ENCODE measurements at places on chromosomes 5 and 9.

GRCh38 chr9:98168941-98169488, 23.4 kb downstream of the CORO2A start:
- no peak for DNase-seq

DNA sequence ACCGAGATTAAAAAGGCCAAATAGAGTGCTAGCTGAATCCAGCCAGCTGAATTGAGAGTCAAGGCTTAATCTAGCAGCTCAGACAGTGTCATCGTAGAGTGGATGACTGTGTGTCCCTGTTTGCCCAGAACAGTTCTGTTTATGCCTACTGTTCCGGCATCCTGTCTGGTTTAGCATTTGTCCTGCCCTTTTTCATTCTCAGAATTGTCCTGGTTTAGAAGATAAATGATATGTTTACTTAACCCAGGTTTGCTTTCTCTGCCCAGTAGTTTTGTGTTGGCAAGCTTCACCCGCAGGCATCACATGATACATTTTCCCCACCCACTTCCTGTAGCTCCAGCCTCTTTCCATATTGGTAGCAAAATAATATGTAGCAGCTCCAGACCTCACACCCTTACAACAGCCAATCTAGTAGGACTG, 41.3 kb upstream of the ZSWIM6 start:
- no peak for DNase-seq

DNA sequence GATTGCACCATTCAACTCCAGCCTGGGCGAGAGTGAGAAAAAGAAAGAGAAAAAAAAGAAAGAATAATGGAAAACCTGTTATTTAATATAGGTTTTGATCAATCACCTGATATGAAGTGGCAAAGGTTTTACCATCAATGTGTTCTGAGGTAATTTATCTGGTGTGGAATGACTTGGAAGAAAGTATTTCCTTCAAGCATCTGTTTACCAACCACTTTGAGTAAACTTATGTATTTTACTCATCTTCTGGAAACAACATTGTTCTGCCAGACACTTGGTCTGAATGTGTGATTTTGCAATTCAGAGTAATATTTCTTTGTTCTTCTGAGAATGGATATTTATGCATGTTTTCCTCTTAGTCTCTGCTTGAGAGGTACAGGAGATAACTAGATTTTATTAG, 24.3 kb downstream of the KIF2A start:
- no peak for DNase-seq

DNA sequence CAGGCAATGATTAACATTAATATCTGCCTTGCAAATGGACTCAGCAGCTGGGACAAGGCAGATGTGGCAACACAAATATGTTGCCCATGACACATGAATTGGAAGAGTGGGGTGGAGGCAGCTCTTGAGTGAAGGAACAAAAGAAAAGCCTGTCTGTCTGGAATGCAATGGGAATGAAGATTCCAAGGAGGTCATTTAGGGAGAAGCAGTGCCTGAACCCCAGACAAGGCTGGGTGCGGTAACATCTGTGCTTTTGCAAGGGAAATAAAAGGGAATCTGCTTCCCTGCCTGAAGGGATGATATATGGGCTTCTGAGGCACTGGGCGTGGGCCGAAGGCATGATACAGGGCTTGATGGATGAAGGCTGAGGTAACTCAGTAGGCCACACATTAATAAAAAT, 94.1 kb upstream of the TRIM32 start:
- no peak for DNase-seq

- no peak for DNase-seq
Measured at GRCh38 chr9:101434998-101435397, 576 bp downstream of the ALDOB start.

GRCh38 chr5:154885439-154885838, 27.0 kb downstream of the CNOT8 start:
- no peak for DNase-seq

DNA sequence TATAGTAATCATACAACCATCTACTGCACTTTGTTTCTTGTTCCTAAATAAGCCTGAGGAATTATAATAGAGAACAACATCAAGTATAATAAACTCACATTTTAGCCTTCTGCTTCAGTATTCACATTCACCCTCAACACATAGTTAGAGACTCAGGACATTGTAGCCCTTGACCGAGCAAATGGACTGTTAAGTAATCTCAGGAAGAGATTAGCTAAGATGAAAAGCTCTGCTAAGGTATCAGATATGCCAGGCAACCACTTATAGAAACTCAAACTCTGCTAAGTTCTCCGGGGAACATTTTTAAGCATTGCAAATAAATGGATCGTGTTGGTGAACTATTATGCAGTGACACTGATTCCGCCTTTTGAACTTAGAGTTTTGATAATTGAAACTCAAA, 252.0 kb downstream of the DTWD2 start:
- no peak for DNase-seq

GRCh38 chr5:112636751-112637150, 100.9 kb upstream of the APC start:
- DNase-seq, result no peak

DNA sequence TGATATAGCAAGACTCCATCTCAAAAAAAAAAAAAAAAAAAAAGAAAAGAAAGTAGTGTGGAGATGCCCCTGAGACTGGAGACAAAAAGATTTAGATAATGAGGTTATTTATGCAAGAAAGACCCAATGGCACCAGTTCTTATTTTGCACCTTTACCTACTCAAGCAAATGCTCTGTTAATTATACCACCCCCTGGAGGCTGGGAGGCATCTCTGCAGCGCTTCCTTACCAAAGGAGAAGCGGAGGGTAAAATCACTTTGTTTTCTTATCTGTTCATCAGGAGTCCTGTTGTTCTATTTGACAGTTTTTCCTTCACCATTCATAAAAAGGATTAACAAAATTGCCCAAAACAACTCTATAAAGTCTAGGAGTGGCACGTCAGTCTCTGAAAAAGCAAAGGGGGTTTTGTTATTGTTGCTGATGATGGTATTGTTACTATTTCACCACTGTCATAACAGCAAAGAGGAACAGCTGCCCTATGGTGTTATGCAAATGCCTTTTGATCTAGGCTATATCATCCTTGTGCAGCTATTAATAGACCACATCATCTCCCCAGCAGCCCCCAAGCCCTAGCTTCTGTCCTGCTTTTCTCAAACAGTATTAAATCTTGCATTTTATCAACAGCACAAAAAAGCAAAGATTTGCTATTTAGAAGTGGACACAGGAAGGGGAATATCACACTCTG, 174.0 kb downstream of the PALM2AKAP2 start:
- DNase-seq, result no peak

DNA sequence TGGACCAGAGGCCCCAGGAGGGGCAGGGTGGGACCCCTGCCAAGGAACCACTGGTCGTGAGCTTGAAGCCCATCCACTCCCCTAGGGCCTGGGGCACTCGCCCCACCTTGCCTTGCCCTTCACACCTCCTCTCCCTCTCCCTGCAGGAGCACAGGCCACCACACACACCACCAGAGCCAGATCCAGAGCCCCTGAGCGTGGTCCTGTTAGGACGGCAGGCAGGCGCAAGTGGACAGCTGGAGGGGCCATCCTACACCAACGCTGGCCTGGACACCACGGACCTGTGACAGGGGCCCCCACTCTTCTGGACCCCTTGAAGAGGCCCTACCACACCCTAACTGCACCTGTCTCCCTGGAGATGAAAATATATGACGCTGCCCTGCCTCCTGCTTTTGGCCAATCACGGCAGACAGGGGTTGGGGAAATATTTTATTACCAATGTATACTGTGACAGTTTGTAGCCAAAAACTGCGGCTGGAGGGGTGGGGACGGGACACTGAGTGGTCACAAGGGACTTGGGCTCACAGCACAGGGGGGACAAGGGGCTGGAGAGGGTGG, 14.5 kb downstream of the GPRIN1 start:
- no peak for DNase-seq

DNA sequence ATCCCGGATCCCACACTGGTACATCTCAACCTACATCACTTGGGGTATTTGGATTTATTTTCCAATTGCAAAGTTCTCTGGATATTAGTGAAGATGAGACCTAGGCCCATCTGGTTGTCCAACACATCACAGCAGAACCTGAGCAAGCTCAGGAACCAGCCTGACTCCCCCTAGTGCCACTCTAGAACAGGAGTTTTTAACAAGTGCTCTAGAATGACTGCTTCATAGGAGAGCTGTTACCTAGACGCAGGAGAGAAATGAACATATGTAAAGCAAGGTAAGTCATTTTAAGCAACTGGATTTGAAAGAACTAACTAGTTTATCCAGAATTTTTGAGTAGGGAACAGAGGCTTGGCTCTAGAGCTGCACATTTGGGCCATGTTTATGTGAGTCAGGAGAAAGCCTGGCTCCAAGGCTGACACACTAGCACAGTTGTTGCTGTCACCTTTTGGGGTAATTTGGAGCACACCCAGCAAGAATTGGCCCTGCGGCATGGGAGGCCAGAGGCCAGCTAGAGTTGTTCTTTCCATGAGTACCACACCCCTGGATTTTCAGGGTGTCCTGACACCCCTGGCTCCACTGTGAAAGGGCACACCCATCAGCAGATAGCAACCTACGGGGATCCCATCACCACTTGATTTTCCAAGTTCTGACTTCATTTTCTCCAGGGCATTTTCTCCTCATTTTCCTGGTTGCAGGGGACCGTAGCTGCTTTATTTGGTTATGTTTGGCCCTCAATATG, 110.9 kb upstream of the LPAR1 start:
- no peak for DNase-seq

DNA sequence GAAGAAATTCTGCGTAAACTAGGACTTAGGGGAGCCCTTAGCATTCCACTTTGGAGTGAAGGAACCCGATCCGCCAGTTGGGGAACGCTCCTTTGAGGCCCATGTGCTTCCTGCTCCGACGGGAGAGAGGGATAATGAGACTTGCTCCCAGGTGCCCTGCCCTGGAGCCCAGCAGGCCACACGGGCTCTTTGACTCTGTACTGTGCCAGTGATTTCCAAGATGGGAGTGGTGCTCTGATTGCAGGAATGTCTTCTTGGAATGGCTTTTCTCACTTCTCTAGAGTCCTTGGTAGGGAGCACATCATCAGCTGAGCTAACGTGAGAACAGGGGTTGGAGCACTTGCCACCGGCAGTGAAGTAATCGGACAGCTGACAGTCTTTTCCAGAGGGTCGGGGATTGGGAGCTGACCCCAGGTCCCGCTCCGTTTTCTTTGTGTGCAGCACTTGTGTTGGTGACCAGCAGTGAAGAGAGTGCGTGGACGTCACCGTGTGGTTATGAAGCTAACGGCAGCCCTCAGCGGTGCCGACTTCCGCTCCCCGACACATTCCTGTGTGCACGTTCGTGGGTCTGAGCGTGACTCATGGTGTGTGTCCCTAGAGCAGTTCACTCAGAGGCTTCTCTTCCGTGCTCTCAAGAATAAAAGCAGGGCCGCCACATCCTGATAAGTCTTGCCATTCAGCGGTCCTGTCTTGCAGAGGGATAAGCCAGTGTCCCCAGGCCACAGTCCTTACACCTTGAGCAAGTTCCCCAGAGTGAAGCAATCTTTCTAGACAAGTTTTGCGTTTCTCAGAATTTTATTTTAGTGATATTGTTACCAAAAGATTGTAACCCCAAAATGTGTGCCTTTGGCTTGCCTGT, 25.6 kb downstream of the ABL1 start:
- DNase-seq, result no peak

DNA sequence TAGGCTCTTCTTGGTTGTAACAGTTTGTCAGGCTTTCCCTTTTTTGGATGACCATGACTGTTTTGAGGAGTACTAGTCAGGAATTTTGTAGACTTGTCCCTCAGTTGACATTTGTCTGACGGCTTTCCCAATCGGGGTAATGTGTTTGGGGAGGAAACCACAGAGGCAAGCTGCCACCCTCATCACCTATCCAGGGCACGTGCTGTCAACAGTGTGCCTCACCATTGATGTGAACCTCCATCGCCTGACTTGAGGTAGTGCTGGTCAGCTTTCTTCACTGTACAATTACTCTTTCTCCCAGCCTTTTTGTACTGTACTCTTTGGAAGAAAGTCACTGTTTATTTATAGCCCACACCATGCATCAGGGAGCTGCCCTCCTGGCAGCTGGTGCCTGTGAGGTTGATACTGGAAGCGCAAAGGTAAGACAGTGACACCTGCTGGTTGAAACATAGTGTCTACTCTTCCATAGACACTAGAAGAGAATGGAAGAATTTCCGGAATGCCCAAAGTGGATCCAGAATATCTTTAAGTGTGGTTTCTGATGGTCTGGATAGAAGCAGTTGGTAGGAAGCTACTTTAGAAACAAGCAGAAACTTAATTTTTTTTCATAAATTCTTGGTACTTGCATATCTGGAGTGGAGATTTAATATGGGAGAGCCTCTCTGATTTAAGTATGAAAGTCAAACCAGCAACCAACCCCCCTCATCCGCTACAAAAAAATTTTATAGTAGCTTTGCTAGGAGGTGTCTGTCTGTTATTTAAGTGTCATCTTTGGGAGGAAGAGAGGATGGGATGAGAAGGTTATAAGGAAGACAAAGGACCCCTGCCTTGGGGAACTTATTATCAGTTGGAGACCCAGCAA, 69.3 kb downstream of the SNX30 start:
- DNase-seq, result no peak

DNA sequence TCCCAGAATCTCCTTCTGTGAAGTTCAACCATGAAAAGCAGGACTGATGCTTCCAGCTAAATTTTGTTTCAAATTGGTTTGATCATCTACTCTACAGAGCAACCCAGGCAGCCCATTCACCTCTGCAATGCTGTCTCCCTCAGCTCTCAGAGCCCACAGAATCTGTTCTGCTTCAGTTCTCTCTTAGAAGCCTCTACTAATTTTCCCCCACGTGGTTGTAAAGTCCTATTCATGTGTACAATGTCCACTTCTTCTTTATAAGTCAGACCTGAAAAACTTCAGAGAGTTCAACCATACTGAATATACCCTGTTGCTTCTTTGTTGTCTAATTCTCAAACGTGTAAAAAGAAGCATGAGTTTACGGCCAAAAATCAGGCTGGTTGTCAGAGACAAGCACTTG, 21.3 kb upstream of the FAM13B start:
- no peak for DNase-seq

DNA sequence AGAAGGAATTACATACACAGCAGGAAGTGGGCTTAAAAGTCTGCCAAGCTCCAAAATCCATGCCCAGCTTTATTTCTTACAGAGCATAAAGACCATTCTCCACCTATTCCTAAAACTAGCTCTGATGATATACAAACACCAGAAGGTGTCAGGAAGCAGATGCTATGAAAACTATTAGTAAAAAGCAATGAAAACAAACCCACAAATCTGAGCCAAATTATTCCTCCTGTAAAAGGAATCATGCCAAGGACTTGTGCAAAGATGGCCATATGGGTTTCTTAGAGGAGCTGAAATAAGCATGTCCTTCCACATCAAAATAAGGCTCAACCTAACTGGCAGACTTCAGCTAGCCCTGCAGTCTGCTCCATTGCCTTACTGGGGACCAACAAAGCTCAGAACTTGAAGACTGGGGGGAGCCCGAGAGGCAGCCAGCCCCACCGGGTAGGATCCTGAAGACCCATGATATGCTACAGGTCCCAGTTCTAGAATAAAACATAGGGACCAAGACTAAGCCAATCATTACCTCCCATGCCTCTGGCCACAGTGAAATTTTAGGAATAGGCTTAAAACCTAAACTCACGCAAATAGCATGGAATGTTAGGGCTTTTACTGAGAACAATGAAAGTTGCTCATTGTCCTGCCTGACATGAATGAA, 42.8 kb upstream of the GABRP start:
- DNase-seq, result no peak

Data from stimulated activated CD8-positive, alpha-beta memory T cell treated with anti-CD3 and anti-CD28 coated beads, Interleukin-15, amount 100 ng/mL, for 48 hours (primary cell).